ENCODE measurements at places on chromosomes 5 and 9.

DNA sequence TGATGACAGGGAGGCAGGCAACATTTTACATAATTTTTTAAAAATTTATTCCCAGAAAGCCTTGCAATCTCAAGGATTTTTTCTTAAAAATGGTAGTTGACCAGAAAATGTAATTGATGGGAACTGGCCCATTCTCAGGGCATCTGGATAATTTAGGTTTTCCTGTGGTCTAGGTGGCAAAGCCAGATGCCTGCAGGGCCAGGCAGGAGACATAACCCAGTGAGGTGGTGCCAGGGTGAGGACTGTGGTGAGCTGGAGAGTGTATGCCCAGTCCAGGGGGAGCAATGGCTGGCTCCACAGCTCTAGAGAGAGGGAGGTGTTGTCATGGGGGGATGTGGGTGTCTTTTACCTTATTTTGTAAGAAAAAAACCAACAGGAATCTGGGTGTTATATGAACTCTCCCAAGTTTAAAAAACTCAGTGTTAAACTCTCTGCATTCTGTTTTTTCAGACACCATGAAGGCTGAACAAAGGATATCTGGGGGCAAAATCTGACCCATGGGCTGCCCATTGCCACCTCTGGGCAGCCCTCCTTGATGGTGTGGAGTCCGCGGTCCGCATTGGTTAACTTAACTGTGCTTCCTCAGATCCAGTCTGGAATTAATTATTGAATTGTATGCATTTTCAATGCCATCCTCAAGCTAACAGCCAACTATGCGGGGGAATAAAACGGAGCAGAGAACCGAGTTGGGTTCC lies 43.9 kb downstream of the BOD1 start:
- DNase-seq, result no peak

DNA sequence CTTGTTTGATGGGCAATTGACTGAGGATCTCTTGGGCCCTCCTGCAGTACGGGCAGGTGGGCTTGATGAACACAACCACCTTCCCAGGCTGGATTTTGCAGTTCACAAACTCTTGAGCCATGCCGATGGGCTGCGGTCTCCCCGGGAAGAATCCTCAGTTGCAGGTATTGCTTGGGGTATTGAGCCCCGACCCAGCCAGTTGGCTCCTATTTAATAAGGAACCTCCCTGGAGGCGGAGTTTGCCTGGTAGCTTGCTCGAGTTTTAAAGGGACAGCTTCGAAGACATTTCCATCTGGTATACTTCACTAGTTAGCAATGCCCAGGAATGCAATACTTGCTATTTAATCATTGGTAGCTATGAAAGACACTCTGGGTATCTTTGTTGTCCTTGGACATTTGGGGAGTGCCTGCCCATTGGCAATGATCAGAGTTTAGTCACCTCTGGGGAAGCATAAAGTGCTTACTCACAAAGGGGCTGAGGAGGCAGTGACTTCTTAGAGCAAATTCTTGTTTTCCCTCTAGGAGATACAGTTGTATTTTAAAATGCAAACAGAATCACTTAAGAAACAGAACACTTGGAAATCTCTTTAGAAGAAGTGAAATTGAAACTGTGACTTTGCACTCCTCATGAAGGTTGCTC lies at the start of gene GLRX:
Gene GLRX (minus strand): TSS at position 185 of the 640 bp plus-strand sequence. CDS start 64 bp downstream, at position 121.
- no peak for DNase-seq

DNA sequence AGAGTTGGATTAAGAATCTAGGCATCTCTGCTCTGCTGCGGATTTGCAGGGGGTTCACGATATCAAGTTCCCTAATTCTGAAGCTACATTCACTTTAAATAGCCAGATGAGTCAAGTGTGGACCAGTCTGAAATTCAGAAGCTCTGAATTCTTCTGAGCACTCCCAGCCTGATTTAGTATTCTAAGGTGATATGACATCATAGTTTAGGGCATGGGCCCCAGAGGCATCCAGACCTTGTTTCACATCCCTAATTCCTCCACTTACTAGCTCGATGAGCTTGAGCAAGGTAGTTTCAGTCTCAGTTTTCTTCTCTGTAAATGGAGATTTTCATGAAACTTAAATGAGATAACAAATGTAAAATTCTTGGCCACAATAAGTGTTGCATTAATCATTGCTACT lies 65.2 kb downstream of the TMEM167A start:
- DNase-seq, result no peak

DNA sequence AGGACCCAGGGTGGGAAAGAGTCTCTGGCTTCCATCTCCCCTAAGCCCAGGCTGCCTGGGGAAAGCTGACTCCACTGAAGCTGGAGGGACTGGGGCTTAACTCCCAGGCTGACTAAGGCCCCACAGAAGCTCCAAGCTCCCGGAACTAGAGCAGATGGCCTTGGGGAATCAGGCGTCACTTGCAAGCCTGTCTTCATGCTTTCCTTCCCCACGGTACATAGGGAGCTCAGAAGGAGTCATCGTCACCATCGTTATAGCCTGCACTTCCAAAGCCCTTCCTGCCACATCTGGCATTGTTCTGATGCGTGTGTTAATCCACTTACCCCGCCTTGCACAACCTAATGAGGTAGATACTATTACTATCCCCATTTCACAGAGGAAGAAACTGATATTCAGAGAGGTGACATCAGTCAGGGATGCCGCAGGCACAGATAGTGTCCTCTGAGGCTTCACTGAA lies 11.5 kb downstream of the AQP3 start:
- no peak for DNase-seq

DNA sequence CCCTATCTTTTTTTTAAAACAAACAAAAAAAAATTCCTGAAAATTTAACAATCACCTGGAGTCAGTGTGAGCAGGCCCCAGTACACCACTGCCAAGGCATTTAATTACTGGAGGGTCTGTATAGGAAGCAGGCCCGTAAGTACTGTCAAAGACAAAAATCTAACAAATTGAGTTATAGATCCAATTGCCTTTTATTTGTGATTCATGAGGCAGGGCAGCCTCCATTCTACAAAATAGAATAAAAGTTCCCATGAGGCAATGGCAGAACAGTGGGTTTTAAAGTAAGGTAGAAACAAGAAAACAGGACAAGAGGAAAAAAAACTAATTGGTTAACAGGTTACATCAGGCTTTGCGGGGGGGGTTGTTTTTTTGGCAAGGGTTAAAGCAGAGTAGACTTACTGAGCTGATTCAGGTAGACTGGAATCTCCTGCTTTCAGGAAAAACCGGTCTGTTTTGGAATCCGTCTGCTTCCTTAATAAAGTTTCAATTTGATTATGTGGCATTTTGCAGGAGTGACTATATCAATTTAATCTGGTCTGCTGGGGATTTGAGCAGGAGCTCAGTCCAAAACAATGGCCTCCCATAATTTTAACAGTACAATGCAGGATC lies 48.9 kb downstream of the AUH start:
- no peak for DNase-seq

- peak; percentile 57 for DNase-seq
Measured at GRCh38 chr5:137751869-137752491, 2.2 kb downstream of the HNRNPA0 start.

- DNase-seq, result no peak
Measured at GRCh38 chr9:130987738-130988399, 21.1 kb upstream of the LAMC3 start.

DNA sequence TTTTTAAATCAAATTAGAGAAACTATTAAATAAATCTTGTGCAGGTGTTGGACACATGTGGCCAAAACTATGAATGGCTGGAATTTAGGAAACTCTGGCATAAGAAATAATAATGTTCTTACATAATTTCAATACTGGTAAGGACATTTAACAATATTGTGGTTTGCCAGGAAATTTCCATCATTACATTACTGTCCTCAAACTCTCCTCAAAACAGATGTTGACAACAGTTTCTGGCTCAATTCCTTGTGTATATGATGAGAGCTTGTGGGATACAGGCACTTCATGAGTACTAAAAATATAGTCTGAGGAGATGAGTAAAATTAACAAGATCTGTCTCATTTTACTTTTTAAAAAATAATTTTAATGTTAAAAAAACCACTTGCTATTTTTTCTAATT lies 27.9 kb downstream of the MCTP1 start:
- DNase-seq, result no peak

- no peak for DNase-seq
Measured at GRCh38 chr5:73376618-73377170, 71.9 kb downstream of the FOXD1 start.

DNA sequence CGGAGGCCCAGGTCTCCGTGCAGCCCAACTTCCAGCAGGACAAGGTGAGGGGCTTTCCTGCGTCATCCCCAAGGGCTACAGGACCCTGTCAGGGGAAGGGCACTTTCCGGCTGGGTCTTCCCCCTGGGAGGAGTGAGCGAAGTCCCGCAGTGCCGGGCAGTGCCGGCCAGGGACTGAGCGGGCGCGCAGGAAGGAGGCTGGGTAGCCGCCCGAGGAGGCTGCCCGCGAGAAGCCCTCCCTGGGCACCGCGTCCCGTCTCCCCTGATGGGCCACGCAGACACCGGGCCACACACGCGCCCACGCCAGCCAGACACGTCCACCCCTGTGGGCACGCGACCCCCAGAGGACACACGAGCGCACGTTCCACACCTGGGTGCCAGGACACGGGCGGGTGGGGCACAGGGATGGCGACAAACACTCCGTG lies 357 bp downstream of the PTGDS start:
- no peak for DNase-seq

GRCh38 chr5:119360905-119361593 lies 5.2 kb downstream of the TNFAIP8 start:
- DNase-seq, result peak; percentile 32

DNA sequence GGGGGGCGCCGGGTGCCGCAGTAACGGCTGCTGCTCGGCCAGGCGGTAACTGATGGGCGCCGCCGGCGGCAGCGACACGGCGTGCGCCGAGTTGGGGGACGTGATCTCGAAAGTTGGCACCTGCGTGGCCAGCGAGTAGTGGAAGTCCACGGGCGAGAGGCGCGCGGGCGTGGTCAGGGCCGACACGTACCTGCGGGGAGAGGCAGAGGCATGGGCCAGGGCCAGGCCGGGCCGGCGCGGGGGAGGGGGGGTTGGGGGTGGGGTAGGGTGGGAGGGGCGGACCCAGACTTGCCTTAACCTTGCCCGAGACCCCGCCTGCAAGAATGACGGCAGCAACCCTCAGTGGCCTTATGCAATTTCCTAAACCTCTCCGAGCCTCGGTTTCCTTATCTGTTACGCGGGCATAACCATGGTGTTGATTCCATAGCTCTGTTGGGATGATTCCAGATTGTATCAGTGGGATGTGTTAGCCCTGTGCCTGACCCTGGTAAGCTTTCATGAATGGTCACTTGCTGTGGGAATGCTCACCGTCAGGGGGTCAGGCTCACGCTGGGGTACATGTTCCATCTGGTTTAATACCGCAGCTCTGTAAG lies 53.0 kb downstream of the PSD2 start:
- DNase-seq, result no peak

DNA sequence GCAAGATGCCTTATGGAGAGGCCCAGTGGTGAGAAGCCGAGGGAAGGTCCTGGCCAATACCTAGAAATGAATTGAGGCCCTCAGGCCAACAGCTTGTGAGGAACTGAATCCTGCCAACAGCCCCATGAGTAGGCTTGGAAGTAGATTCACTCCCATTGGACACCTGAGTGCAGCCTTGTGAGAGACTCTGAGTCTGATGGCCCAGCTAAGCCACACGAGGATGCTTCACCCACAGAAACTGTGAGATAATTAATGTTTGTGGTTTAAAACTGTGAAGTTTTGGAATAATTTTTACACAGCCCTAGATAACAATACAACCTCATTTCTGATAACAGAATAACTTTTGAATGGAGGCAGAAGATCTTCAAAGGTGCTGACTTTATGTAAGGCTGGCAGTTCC lies 65.9 kb upstream of the DAP start:
- DNase-seq, result no peak

- DNase-seq, result no peak
Measured at GRCh38 chr5:123099514-123100151, 10.6 kb downstream of the PRDM6 start.

DNA sequence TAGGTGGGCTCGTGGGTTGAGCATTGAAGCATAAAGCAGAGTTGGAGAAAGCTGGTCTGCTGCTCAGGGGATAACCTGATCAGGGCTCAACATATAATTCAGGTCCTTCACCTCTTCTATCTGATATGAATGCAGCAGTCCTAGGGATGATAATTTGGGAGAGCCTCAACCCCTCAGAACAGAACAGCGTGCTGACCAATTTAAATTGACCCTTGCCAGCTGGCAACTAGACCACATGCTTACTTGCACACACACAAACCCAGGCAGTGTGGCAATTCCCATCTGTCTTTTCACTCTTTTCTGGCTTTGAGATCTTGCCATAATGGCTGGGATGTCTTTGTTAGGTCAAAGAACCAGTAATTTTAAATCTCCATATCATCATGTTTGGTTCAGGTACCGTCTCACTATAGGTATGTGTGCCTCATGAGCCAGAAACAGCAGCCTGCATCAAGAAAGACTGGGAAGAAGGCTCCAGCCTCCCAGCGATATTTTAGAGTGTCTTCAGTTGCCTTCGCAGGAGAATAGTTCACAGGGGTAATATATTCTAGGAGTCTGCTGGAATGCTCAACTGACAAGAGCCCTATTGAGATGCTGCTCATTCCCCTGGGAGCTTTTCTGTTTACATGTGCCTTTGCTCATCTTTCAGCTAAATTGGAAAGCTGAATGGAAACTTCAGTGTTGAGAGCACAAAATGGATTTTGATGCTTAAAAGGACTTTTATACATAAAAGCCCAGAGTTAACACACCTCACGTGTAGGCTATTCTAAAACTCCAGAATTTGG lies 497.6 kb downstream of the RASEF start:
- DNase-seq, result no peak

- DNase-seq, result no peak
Measured at GRCh38 chr5:73783828-73784227, 157.8 kb downstream of the ARHGEF28 start.

GRCh38 chr5:74530326-74531050 lies 110.0 kb downstream of the ENC1 start:
- DNase-seq, result no peak

DNA sequence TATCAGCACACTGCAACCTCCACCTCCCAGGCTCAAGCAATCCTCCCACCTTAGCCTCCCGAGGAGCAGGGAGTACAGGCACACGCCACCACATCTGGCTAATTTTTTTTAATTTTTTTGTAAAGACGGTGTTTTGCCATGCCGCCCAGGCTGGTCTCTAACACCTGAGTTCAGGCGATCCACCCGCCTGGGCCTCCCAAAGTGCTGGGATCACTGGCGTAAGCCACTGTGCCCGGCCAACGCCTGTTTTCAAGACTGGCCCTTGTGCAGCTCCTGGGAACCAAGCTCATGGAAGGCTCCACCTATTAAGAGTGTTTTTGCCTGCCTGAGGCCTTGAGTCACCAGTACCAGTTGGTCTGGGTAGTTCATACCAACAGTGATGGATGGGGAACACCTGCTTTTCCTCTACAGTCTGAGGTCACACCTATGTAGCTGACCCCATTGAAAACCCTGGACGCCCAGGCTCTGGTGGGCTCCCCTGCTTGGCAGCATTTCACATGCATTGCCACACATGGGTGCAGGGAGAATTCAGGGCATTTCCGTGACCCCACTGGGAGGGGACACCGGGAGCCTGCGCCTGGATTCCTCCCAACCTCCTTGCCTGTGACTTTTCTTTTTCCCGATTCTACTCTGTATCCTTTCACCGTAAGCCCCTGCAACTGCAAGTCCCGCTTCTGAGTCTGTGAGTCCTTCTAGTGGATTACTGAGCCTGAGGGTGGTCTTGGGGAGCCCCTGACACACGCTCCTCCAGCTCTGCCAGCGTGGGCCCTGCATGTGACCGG lies 63.5 kb downstream of the ZNF354C start:
- no peak for DNase-seq

All from SK-N-MC (cell line).